ENCODE measurements at places on chromosomes 7 and 10.

DNA sequence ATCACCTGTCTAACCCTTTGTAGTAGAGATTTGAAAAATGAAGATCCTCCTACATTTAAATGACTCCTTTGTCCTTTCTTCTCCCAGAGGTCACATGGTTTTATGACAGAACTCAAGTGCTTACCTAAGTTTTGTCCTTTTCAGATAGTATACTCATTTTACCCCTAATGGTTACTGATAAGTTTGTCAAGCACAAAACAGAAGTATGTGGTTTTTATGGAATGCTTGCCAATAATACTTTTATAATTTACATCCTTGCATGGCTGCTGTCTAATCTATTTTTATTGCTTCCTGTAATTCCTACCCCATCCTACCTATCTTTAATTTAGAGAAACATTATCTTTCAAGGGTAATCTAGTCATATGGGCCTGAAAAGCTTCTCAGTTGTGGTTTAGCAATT, 37.5 kb downstream of the HELLS start:
- no peak for DNase-seq

DNA sequence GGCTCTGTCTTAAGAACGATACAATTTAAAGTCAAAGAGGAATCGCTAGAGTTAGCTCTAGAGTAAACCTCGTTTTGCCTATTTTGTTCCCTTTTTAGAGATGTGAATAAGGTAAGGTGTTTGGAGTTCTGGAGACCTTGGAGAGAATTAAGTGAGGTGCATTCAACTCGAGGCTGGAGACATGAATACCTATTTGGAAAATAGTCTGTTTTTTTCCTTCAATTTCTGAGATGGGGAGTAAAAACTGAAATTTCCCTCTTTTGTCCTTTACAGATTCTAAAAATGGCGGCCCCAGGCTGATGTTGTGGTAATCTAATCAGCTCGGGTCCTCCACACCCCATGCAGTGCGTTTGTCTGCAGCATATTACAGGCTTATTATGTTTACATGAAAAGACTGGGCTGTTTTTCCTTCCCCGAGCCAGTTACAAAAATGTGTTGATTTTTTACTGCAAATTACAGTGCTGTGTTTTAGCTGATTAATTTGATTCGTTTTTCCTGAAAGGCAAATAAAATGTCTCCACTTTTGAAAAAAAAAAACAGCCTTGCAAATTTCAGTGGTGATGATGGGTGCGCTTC, 1.5 kb downstream of the KMT2E start:
- DNase-seq = no peak

GRCh38 chr7:46979439-46979838, 602.5 kb downstream of the TNS3 start:
- no peak for DNase-seq

GRCh38 chr10:7188456-7189050, 222.3 kb downstream of the SFMBT2 start:
- no peak for DNase-seq

- DNase-seq = no peak
Measured at GRCh38 chr7:25361863-25362262, 133.6 kb upstream of the NPVF start.

DNA sequence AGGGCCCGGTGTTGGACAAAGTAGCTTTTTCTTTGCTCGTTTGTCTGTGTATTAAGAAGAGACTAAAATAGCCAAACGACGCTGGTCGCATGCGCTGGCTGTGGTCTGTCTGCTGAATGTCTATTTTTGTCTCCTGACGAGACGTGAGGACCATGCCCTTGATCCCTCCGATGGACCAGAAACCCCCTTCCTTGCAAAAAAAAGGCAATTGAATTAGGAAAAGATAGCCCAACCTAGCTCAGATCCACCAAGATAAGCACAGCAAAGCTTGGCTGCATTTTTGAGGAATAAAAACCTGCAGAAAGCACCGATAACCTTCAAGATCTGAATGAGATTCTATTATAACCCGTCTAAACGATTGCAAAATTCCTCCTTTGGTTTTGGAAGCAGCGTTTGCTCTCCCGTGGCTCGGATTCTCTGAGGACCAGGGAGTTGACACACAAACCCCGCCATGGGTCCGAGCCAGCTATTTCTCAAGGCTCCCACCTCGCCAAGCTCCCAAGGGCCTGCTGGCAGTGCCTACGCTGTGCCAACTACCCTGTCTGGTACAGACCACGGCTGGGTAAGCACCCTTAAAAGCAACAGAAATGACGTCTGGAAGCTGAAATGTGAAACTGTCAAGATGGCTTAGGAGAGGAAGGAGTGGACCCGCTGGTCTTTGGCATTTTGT, 17.7 kb upstream of the TTYH3 start:
- no peak for DNase-seq

- no peak for DNase-seq
Measured at GRCh38 chr10:72069751-72070526, 18.4 kb downstream of the SPOCK2 start.

GRCh38 chr7:22681852-22682657, 44.9 kb upstream of the IL6 start:
- no peak for DNase-seq

GRCh38 chr10:108545921-108546320, 1377.4 kb downstream of the XPNPEP1 start:
- no peak for DNase-seq

DNA sequence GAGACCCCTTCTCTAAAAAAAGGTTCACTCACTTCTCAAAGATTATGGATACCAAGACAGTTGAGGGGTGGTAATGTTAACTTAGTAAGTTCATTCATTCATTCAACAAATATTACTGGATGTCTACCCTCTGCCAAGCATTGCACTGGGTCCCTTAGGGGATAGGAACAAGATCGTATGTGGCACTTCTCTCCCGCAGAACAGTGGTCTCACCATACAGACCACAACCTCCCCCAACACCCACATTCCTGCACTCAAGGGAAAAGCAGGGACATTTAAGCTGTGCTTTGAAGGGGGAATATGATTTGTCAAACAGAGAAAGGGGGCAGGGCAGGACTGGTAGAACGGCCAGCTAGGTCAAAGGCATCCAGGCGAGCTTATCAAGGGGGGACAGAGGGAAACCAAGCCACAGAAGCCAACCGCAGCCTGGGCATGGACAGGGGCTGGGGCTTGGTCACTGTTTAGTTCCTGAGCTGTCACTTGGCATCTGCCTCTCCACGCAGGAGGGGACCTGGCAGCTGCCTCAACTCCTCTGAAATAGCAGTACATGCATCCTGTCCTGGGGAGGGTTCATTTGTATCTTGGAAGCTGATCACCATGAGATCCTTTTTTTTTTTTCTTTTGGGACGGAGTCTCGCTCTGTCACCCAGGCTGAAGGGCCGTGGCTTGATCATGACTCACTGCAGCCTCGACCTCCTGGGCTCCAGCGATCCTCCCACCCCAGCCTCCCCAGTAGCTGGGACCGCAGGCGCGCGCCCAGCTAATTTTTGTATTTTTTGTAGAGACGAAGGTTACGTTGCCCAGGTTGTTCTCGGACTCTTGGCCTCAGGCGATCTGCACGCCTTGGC, 949 bp upstream of the CLIP2 start:
- DNase-seq = no peak

- DNase-seq = no peak
Measured at GRCh38 chr7:124033095-124033806, 384 bp upstream of the TMEM229A start.

GRCh38 chr10:71810048-71810750, 36.9 kb upstream of the VSIR start:
- no peak for DNase-seq

- no peak for DNase-seq
Measured at GRCh38 chr7:7799138-7799537, 80.7 kb upstream of the RPA3 start.

DNA sequence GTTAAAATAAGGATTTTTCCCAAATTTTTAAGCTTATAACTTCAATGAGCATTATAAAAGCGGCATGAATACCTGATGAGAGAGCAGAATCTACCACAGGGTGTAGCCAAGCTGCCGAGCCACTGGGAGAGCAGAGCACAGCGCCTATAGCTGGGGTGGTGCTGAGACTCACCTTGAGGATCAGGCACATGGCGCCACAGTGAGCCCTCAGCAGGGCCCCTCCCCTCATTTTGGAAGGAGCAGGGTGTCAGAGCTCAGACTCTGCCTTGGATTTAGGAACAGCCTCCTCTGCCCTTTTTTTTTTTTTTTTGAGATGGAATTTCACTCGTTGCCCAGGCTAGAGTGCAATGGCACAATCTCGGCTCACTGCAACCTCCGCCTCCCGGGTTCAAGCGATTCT, 118.6 kb downstream of the SRPK2 start:
- DNase-seq = no peak

GRCh38 chr10:131670341-131670740, 230.5 kb upstream of the PPP2R2D start:
- DNase-seq = no peak

DNA sequence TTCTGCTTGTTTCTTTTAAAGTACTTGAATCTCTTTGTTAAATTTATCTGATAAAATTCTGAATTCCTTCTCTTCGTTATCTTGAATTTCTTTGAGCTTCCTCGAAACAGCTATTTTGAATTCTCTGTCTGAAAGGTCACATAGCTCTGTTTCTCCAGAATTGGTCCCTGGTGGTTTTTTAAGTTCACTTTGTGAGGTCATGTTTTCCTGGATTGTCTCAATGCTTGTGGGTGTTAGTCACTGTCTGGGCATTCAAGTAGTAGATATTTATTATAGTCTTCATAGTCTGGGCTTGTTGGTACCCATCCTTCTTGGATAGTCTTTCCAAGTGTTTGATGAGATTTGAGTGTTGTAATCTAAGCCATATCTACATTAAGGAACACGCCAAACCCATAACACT, 1060.6 kb downstream of the LRMDA start:
- DNase-seq = no peak

DNA sequence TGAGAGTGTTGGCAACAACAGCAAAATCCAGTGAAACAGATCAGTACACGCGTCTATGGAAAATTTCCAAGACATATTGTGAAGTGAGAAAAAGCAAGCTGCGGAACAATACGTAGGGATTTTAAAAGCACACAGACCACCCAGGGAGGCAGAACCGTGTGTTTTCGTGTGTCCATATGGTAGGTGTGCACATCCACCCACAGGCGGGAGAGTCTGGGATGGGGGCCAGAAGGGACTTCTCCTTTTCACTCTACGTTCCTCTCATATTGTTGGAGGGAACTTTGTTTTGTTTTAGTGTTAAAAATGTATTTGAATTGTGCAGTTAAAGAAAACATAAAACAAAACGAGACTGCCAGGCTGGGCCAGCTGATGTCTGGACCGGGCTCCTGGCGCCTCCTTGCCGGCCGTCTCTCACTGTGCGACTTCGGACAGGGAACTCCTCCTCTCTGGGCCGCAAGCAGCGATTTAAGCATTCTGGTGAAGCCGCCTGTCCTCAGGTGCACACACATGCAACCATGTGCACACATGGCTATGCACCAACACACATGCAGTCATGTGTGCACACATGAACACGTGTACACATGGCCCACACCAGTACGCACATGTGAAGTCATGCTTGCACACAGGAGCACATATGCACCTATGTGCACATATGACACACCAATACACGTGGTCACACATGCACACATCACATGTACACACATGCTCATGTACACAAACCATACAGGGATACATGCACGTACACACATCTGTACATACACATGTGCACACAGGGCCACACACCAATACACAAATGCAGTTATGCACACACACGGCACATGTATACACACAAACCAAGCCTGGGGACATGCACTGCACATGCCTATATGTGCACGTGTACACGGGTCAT, 141.1 kb downstream of the ELFN1 start:
- no peak for DNase-seq

- no peak for DNase-seq
Measured at GRCh38 chr10:128083191-128083895, 42.9 kb downstream of the MKI67 start.

DNA sequence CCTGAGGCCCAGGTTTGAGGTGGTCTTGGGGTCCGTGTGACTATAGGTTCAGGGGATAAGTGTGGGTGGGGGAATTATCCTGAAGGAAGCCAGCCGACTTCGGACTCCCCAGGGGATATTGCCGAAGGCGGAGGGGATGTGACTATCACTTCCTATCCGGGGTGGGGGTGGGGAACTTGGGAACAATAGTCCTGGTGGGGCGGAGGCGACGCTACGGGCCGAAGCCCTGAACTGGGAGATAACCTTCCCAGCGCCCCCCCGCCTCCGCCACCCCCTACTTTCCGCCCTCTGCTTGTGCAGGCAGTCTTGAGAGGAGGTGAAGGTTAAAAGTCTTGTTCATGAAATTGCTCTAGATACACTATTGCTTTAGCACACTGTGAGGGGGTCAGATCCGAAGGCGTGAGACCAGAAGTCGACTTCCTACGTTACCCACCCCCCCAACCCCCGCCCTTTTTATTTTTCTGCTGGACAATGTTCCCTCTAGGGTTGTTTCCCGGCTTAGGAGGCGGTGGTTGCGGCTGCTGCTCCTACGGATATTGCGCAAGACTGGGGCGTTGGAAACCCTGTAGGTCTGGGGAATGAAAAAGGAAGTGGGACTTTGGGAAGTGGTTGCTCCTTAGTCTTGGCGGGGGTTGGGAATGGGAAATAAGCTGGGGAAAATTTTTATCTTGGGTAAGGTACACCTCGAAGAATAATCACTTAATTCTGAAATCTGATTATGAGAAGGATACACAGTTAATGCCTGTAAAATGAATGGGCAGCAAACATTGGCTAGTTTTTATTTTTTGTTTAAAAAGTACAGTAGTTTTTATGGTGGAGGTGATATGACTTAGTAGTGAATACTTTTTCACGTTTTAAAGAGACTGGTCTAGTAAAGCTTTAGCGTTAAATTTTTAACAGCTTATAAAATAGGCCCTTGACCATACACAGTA, 1.5 kb downstream of the PTPN12 start:
- DNase-seq = no peak

GRCh38 chr7:113113912-113114311, 4.4 kb downstream of the SMIM30 start:
- DNase-seq = no peak

DNA sequence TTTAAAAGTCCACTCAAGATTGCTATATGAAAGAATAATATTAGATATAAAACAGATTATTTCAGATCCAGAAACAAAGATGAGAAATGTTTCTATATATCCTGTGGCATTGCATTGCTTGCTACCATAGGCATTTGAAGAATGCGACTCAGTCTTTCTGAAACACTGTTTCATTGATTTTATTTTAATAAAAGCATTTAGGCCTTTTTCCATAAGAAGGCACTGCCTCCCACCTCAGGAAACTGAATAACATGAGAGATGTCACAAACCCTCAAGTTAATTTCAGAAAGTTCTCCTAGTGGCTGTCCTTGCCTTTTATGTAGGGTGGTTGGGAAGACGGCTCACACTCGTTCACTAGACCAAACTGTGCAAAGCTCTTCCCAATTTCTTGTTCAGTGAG, 23.3 kb downstream of the PRPS1L1 start:
- DNase-seq = no peak

GRCh38 chr10:59557052-59557451, 152.6 kb downstream of the SLC16A9 start:
- DNase-seq = no peak

DNA sequence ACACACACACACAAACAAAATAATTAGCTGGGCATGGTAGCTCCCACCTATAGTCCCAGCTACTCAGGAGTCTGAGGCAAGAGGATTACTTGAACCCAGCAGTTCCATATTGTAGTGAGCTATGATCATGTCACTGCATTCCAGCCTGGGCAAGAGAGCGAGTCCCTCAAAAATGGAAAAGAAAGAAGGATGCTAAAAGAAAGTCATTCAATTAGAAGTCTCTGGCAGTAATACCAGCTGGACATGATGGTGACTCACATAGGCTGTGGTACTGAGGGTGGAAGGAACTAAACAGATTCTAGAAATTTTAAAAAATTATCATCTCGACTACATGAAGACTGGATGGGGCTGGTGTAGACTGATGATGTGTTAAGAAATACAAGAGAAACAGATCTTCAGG, 385.3 kb downstream of the ETV1 start:
- no peak for DNase-seq

- DNase-seq = no peak
Measured at GRCh38 chr7:77306231-77307067, 106.8 kb upstream of the FGL2 start.
